ENCODE measurements at places on chromosomes 12 and 14. TPM values are rescaled to one million over a fixed set of nuclear protein-coding genes. Genes with fewer than 3 reads are reported as not detected.

GRCh38 chr14:62209287-62209899 is 447.2 kb downstream of the SNAPC1 start:
- no peaks in the 10 kb centered on the region for H3K36me3 ChIP-seq
- H3K27ac ChIP-seq = no peak overlapping the region
- no peak for DNase-seq
- no peak overlapping the region for H3K4me3 ChIP-seq

- no peak overlapping the region for H3K27ac ChIP-seq
- no peak overlapping the region for H3K4me3 ChIP-seq
- H3K36me3 ChIP-seq = no peaks in the 10 kb centered on the region
- no peaks in the 10 kb centered on the region for H3K4me1 ChIP-seq
Observed at GRCh38 chr14:53437858-53438257, 284.7 kb upstream of the DDHD1 start.

GRCh38 chr14:27367345-27367744 is 769.5 kb upstream of the NOVA1 start:
- H3K4me3 ChIP-seq = no peak overlapping the region
- H3K4me1 ChIP-seq = no peaks in the 10 kb centered on the region
- no peaks in the 10 kb centered on the region for H3K36me3 ChIP-seq
- DNase-seq = no peak
- H3K27me3 ChIP-seq = no peaks in the 10 kb centered on the region

DNA sequence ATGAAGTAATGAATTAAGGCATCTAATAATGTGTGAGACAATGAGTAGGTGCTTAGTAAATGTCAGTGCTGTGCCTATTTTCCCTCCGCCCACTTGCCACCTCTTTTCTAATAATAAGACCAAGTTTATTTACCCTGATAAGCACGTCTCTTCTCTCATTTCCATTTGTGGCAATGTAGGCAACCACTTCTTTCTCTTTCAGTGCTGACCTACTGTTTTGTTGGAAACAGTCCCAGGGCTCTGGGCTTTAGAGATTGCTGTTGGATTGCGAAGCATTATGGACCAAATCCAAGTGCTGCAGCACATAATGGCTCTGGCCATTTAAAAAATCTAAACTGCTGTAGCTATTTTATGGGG is 141.3 kb upstream of the PLEKHG7 start:
- DNase-seq = peak; percentile 79
- no peaks in the 10 kb centered on the region for H3K36me3 ChIP-seq
- H3K4me3 ChIP-seq = no peak overlapping the region
- H3K27me3 ChIP-seq = no peaks in the 10 kb centered on the region
- H3K4me1 ChIP-seq = peaks cover 21% of the 10 kb centered on the region
- H3K27ac ChIP-seq = peak overlapping the region; percentile 87

DNA sequence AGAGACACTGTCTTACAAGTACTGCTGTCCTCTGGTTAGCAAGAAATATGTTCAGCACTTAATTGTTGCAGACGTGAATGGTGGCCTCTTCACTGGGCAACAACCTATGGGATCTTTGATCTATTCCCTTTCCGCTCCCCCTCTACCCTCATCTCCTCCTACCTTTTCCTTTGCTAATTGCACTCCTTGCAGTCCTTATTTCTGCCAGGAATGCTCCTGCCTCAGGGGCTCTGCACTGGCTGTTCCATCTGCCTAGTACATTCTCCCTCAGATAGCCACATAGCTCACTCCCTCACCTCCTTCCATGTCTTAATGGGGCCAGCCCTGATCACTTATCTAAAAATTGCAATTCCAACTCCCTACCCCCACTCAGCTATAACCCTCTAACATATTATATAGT is 4.5 kb upstream of the NFYB start:
- H3K4me3 ChIP-seq = no peak overlapping the region
- no peak for DNase-seq
- H3K27me3 ChIP-seq = no peaks in the 10 kb centered on the region

- DNase-seq = no peak
- H3K36me3 ChIP-seq = no peaks in the 10 kb centered on the region
- no peak overlapping the region for H3K4me3 ChIP-seq
- peaks cover 44% of the 10 kb centered on the region for H3K4me1 ChIP-seq
Observed at GRCh38 chr12:88552610-88553079, 27.6 kb downstream of the KITLG start.

DNA sequence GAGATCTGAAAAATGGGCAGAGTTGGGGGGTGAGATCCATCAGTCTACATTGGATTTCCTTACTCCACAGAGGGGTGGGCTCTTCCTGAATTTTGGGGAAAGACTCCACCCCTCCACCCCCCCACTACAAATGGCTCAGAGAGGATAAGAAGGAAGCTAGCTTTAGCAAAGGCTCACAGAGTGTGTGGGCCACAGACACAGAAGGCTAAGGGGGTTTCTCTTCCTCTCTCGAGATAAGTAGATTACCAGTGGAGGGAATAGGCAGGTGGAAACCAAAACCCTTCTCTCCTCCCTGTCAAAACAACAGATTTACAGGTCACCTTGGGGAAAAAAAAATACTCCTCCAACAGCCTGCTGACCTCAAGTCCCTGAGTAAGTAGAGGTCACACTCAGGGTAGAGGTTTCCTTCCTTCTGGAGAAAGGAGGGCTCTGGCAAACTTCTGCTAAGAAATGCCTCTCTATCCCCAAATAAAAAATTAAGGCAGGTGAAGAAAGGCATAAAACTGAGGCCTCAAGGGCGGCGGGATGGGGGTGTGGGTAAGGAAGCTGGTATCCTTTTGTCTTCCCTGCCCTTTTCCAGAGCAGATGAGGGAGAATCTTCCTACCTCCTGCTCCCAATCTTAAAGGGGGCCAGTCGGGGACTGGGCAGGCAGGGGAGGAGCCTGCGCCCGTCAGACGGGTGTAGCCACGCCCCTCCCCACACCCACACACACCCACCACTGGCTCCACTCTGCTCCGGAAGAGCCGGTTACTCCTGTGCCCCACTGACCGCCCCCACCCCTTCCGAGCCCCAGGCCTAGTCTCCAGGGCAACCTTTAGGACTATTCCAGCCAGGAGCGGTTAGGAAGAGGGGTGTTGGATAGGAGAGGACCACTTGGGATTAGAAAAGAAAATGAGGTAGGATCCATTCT is 1.9 kb upstream of the BAZ2A start:
- H3K36me3 ChIP-seq = no peaks in the 10 kb centered on the region
- peak; percentile 48 for DNase-seq
- no peak overlapping the region for H3K4me3 ChIP-seq

DNA sequence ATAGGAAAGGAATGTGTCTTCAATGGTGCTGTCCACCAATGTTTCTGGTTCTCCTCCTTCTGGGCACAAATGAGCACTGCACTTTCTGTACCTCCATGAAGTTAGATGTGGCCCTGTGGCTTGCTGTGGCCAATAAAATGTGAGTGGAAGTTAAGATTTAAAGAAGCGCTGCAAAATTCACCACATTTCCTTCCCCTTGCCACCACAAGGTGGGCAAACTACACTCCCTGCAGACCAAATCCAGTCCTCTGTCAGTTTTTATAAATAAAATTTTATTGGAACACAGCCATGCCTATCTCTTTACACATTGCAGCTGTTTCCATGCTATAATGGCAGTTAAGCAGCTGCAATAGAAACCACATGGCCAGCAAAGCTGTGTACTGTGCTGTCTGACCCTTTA is 141.4 kb upstream of the TMPO start:
- H3K4me3 ChIP-seq = no peak overlapping the region
- no peak for DNase-seq
- H3K36me3 ChIP-seq = no peaks in the 10 kb centered on the region
- H3K27me3 ChIP-seq = no peaks in the 10 kb centered on the region
- H3K27ac ChIP-seq = no peak overlapping the region

DNA sequence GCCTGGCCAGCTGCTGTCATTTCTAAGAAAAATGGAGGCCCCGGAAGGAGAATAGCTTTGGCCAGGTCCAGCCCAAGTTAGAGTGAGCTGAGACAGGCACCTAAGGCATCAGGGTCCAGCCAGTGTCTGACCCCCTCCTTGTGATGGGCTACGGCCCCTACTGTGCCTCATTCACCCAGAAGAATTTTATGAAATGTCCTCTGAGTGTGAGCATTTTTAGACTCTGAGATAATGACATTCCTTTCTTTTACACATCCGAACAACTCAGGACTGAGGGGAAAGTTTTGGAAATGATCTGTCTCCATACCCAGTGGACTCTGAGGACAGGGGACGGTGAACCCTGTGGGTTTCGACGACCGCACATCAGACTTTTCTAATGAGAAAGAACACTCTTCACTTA is 50.4 kb downstream of the SLC24A4 start:
- no peak for DNase-seq
- H3K4me1 ChIP-seq = no peaks in the 10 kb centered on the region
- H3K4me3 ChIP-seq = no peak overlapping the region
- no peak overlapping the region for H3K27ac ChIP-seq
- H3K36me3 ChIP-seq = no peaks in the 10 kb centered on the region

DNA sequence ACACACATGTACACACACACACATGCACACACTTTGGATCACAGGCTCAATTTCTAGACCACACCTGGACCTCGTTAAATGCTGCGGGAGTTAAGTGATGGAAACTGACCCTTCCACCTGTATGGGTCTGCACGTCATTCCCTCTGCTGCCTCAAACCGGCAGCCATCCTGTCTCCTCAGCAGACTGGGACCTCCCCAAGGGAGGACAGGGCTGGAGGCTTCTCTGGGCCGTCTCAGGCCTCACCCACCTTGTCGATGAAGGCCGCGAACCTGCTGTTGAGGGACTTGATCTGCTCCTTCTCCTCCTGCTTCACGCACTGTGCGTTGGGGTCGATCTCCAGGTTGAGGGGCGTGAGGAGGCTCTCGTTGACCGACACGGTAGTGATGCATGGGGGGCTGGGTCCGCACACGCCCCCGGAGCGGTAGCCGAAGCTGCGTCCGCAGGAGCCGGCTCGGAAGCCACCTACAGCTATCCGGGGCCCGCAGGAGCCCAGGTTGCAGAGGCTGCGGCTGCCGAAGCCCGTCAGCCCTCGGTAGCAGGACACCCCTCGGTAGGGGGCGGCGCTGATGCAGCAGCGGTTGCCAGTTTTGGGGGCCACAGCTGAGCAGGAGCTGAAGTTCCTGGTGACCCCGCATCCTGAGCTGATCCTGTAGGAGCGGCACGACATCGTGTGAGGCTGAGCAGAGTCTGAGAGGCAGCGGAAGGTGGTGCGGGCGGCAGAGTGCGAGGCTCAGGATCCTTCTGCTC is at the start of gene KRT85:
Gene KRT85 (minus strand): TSS at position 744 of the 748 bp plus-strand sequence. CDS start 76 bp downstream, at position 668.
- no peak within 1 kb of the TSS for H3K4me3 ChIP-seq
- no peak within 1 kb of the TSS for H3K27ac ChIP-seq
- no peak for DNase-seq
- H3K4me1 ChIP-seq = peaks cover 19% of the 10 kb centered on the region
- H3K36me3 ChIP-seq = no peaks in the 10 kb centered on the region

- no peak overlapping the region for H3K27ac ChIP-seq
- no peak for DNase-seq
- H3K4me3 ChIP-seq = no peak overlapping the region
Observed at GRCh38 chr14:28542040-28542439, 224.5 kb upstream of the FOXG1 start.

The CYP27B1 gene
- total RNA-seq = 3.0 TPM

The ZNF10 gene
- total RNA-seq = 13.1 TPM

DNA sequence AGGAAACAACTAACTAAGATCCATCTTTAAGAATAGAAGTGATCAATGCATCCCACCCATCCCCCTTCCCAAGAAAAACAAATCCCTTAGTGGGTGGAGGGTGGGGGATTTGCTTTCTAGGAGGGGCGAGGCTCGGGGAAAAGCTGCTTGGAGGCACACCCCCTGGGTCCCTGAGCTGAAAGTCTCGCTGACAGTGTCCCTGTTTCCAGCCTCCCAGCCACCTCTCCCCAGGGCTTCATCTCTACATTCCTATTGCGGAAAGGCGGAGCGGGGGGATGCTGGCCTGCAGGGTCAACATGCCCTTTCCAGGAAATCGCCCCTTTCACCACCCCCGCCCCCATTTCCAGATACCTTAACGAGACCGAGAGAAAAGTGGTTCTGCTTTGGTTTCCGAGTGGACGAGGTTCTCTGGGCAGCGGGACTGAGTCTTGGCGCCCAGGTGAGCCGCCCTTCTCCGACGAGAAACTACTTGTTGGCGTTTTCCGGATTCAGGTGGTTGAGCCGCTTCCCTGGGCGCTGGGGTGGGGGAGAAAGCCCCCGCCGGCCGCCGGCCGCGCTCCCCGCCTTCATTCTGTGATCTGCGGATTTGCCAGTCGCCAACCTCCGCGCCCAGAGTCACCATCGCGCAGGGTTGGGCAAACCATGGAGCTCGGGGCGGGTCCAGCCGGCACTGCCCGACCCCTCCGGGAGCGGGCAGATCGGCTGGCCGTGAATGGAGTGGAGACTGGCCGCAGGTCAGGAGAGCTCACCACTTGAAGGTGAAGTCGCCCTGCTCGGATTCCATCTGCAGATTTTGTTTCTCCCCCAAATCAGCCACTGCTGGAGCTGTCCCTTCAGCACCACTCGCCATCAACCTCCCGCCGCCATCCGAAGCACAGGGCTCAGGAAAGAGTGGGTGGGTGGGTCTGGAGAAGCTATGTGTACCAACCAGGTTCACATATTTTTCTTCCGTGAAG is 505 bp downstream of the KCNC2 start:
- no peak for DNase-seq
- no peaks in the 10 kb centered on the region for H3K36me3 ChIP-seq
- H3K27me3 ChIP-seq = no peaks in the 10 kb centered on the region
- H3K4me3 ChIP-seq = no peak overlapping the region

The MYRFL gene
- total RNA-seq = not detected

DNA sequence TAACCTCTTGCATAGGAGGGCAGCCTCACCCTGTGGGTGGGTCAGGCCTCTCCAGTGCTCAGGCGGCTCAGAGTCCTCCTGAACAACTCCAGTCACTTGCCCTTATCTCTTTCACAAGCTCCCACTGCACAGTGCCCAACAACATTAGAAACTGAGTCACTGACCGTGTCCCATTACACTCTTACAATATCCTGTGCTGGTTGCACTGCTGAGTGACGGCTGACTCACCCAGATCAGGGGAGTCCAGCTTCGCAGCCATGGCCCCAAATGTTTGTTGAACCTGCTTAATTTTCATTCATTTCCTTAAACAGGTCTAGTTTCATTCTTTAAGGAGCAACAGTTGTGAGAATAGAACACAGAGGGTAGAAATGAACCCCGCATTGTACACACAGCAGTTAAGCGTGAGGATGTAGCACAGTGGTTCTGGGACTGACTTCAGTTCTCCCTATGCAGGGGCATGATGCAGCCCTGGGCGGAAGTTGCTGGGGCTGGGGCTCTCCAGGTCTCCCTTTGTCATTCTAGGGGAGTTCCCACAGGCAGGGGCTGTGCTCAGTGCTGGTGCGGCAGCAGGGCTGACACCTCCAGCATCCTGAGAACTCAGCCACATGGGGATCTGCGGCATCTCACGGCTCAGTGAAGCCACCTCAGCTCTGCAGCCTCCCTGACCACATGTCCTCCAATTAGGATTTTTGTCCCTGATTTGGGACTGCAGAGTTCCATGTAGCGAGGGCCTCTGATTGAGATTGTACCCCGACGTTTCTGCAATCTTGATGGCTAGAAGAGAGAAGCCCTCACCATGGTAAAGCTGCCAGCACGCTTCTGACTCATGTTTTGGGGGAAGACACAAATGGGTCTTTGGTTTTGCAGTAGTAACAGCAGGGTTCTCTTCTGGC is 16.1 kb downstream of the GPR68 start:
- no peak overlapping the region for H3K4me3 ChIP-seq
- no peaks in the 10 kb centered on the region for H3K27me3 ChIP-seq
- no peaks in the 10 kb centered on the region for H3K4me1 ChIP-seq
- no peaks in the 10 kb centered on the region for H3K36me3 ChIP-seq

Data from tibial nerve (tissue), 4 donors.